Stimulated activated naive CD8-positive, alpha-beta T cell treated with anti-CD3 and anti-CD28 coated beads, Interleukin-15, amount 100 ng/mL, for 72 hours (primary cell): ENCODE measurements at places on chromosomes 13 and 19.

DNA sequence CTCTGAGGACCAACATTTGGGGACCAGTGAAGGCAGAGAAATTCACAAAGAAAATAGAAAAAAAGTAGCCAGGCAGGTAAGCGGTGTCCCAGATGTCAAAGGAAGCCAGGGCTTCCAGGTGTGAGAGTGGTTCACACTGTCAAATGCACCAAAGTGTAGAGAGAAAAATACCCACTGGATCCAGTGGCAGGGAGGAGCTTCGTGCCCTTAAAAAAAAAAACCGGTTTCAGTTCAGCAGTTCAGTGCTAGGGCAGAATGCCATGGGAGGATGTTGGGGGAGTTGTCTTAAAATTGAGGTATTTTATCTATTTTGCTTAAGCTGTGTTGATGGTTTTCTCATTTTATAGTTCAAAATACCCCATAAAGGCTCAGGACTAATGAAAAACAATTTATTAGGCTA lies 47.8 kb upstream of the C1QTNF9 start:
- DNase-seq, result peak; percentile 35

GRCh38 chr19:32471811-32472210 lies 66.2 kb downstream of the DPY19L3 start:
- no peak for DNase-seq

GRCh38 chr13:50376895-50377575 lies 361.8 kb downstream of the KCNRG start:
- DNase-seq, result no peak

- DNase-seq, result no peak
Measured at GRCh38 chr13:76148374-76148773, 512.2 kb downstream of the LMO7 start.

DNA sequence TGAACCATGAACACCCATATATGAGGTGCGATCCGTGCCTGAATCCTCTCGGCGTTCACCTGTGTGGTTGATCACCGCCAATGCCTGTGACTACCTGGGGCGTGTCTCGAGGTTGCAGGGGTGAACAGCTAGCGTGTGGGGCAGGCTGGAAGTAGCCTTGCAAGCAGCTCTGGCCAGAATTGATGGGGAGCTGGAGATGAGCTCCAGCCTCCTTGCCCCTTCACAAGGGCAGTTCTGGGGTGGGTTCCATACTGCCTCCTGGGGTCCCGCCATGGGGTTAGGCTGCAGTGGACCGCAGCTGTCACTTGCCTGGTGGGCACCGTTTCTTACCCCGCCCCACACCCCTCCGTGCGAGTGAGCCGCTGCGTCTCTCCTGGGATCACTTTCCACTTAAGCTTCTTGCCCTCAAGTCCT lies 154.5 kb upstream of the SOX1 start:
- DNase-seq, result no peak

- DNase-seq, result no peak
Measured at GRCh38 chr13:60620611-60621395, 223.8 kb downstream of the TDRD3 start.

- DNase-seq, result no peak
Measured at GRCh38 chr19:15144046-15144646, 36.9 kb downstream of the SYDE1 start.

GRCh38 chr13:113457510-113457909 lies 4.2 kb upstream of the ADPRHL1 start:
- DNase-seq, result no peak

DNA sequence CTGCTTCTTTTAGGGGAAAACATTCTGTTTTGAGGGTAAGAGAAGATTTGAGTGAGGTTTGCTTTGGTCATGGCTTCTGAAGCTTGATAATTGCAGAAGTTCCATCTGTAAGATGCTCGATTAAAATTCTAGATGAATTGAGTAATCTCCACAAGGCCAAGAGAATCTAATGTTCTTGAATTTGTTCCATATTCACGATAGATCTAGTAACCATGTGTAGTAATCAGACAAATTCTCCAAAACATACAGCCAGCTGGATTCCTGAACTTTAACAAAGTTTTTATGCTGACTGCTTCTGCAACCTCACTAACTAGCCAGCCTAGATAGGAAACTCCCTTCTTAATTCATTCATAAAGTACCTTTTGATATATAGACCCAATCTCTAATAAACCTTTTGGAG lies 92.7 kb downstream of the COL4A2 start:
- no peak for DNase-seq

DNA sequence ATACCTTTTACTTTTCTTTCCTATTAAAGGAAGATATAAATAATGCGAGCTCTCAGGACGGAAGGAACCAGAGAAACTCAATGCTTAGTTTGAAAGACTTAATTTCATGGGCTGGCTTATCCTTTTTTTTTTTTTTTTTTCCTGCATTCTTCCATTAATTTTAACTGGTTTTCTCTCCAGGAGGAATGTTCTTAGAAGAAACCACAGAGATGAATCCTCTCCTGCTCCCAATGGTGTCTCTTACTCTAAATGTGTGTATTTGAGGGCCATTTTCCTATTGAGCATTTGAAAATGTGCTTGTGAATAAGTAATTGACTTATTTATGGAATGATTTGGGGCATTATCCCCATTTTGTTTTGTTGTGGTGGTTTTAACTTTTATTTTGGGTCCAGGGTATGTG lies 494.9 kb downstream of the FOXO1 start:
- no peak for DNase-seq

GRCh38 chr13:99028890-99029289 lies 51.0 kb upstream of the DOCK9 start:
- no peak for DNase-seq

DNA sequence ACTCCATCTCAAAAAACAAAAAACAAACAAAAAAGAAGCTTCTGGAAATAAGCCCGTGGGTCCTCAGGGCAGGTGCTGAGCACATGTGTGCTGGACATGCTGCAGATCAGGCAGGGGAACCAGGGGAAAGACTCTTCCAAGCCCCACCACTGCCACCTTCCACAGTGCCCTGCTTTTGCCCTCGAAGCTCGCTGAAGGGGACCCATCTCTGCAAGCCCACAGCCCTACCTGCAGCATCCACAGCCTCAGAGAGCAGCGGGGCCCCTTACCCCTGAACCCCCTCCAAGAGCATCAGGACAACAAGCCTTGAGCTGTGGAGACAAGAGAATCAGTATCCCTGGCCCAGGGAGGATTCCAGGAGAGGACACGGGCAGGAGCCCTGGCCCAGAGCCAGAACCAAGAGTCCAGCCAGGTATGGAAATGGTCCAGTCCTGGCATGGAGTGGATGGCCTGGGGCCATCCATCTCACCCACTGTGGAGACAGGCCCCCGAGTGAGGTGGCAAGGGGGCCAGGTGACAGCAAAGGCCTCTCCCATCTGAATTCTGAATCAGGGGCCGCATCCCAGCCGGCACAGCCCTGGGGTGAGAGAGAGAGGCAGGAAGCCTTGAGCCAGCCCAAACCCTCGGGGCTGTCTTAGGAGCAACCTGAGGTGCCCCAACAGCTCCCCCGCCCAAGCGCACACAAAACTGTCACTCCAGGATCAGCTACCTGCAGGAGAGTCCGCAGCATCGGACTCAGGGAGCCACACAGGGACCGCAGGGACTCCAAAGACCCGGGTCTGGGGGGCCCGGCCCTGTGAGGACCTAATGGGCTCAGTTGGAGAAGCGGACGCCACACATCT lies 51.8 kb upstream of the TPM4 start:
- DNase-seq, result no peak

GRCh38 chr19:9966024-9966423 lies 29.7 kb upstream of the OLFM2 start:
- no peak for DNase-seq

DNA sequence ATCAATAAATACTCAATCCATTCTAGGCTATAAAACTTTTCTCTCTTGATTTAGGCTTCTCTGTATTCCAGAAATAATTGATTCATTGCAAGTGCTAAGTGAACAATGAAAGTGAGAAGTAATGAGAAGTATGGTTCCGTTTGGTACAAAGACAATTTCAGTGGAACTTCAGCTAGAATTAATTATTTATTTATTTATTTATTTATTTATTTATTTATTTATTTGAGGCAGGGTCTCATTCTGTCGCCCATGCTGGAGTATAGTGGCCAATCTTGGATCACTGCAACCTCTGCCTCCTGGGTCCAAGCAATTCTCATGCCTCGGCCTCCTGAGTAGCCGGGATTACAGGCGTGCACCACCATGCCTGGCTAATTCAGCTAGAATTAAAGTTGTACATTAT lies 262.1 kb downstream of the B3GLCT start:
- DNase-seq, result no peak

- no peak for DNase-seq
Measured at GRCh38 chr13:54636231-54636630, 1607.6 kb downstream of the OLFM4 start.

- DNase-seq, result no peak
Measured at GRCh38 chr13:21671620-21672286, 880 bp downstream of the FGF9 start.

DNA sequence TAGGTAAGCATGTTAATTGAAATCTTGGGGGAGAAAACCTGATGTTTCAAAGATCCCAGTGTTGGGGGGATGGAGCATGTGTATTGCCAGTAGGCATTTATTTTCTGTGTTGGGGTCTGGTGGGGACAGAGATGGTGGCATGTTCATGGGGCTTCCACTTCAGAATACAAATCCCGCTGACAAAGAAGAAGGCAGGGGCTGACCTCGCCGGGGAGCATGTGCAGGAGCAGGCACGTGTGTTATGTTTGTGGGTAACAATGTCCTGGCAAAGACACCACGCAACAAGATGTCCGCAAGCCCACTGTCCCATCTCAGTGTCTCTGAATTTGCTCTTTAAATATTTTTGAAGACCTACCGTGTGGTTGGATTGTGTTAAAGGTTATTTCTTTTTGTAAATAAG lies 164.5 kb downstream of the TEX29 start:
- DNase-seq, result no peak

- no peak for DNase-seq
Measured at GRCh38 chr13:50030315-50030714, 15.1 kb downstream of the KCNRG start.

GRCh38 chr13:93851236-93851635 lies 624.6 kb downstream of the GPC6 start:
- DNase-seq, result no peak

DNA sequence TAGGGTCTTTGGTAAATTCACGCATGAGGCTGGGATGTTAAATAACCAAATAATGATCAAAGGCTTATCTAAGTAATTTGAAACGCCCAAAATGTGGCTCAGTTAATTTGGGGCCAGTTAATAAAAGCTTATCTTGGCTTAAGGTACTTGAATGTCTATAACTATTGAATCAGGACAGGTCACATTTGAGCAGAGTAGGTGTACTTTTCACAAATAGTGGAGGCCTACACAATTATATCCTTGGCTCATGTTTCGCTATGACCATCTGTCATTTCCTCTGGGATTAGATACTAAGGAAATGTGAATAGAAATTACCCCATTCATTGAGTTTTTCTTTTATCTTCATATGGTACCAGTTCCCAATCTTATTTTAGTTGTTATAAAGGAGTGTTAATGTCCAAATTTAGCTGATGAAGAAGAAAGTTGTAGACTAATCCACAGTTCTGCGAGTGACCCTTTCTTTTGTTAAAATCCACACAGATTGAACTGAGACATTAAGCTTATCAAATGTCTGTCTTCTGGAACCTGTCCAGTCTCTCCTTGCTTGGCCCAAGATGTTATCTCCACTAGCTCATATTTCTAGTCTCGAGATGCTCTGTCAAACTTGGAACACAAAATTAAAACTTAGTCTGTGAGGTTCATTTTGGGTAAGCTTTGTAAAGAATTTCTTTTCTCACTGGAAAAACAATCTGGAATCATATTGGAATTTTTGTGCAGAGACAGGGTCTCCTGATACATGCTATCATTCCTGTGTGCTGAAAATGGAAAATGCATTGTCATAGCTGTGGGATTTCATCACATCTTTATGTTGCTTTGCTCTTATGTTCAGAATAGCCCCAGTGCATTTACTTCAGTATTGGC lies 31.0 kb downstream of the SLAIN1 start:
- DNase-seq, result no peak

DNA sequence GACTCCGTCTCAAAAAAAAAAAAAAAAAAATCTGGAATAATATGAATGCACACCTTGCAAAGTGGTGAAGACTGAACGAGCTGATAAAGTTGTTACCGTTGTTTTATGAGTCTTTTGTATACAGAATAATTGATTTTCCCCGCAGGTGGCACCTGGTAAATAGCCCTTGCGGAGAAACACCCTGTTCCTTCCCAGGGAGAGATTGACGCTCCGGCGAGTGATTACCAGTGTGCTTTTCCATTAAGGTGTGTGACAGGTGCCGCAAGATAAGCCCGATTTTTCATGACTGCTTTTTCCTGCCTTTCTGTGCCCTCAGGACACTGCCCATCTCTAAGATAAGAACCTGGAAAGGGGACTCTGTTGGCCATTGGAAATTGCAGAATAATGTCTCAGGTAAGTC lies 943 bp downstream of the ZNF302 start:
- DNase-seq, result no peak

- no peak for DNase-seq
Measured at GRCh38 chr13:78998630-78999315, 339.8 kb upstream of the OBI1 start.

DNA sequence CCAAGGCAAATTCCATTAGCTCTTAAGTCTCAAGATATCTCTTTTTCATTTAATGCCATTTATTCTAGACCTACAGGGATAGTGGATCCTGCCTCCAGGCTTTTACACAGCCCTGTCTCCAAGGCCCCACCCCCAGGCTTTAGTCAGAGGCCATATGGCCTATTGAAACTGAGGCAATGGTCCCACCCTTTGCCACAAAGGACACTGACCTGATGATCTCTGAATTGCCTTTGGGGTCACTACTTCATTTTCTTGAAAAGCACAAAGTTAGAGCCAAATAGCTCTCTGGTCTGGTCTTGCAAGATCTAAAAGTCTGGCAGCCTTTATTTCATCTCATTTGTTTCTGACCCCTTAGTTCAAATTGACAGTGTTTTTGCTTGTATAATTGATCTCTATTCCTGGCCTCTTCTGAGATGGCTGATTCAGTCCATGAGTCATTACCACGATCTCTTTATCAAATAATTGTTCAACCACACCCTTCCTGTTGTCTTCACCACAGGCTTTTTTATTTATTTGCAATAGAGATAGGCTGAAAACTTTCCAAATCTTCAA lies 209.8 kb downstream of the FGF14 start:
- DNase-seq, result no peak
